CD4-positive, alpha-beta T cell (primary cell): ENCODE measurements at places on chromosomes 7 and 10.

DNA sequence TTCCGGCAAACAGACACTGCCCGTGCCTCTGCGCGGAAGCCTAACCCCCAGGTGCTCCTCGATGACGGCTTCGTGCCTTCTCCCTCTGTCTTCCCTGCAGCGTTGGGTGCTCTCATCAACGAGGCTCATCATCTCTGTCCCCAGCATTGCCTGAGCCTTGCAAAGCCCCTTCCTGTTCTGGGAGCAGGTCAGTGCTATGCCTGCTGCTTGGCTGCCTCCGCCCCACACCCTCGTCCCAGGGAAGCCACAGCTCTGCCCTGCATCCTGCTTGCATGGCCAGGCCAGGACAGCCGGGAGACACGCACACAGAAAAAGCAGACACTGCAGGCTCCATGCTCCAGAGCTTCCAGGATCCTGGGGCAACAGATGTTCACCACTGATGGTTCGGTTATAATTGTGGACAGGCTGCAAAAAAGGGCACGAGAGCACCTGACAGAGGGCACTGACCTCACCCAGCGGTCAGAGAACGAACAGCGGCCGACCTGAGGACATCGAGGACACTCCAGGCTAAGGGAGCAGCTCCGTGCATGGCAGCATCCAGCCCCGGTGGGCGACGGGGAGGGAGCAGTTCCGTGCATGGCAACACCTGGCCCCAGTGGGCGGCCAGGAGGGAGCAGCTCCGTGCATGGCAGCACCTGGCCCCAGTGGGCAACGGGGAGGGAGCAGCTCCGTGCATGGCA lies 265.5 kb downstream of the PTPRN2 start:
- no peak for DNase-seq

DNA sequence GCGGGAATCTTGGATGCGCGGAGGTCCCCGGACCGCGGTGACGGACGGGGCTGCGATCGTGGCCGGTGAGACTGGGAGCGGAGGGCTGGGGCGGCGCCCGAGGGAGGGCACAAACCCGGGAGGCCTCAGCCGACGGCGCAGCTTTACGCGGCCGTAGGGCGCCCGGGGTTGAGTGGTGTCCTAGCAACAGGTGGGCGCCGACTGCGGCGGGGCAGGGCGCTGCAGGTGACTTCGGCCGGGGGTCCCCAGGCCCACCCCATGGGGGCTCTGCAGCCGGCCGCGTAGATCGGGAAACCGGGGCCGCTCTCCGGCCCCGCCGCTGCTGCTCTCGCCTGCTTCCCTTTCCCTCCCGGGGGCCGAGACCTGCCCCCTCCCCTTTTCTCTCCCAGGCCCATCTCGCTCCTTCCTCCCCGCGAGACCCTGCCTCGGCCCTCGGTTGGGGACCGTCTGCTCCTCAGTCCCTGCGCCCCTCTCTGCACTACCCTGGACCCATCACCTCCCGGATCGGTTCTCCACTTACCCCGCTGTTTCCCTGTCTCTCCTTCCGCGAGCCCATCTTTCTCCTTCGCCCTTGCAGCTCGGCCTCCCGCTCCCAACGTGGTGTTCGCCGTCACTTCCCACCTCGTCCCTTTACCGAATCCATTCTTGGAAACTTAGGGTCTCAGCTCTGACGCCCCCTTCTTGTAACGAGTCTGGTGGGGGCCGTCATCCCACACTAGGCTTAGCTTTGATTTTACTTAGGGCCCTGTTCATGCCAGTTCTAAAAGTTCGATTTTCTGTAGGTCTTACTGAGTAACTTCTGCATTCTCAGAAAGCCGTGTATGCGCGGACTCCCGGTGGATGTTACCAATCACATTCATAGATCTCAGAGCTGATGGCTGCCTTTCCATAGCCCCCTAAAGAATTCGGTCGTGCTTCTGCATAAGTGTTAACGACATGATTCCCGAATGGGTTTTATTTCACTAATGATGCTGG lies 18.5 kb upstream of the ACBD5 start:
- no peak for DNase-seq

DNA sequence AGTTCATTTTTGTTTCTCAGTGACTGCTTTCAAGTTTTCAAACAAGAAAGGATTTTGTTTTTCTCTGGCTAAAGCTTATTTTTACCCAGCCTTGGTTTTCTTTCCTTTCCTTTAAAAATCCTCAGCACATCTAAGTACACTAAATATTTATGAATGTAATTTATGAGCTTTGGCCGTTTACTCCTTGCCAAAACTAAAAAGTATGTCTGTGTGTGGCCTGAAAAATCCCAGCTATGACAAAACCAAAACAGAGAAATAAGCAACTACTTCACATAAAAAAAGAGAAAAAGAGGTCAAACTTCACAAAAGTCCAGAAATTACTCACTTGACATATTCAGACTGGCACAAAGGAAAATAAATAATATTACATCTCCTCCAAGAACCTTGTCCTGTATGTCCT lies 365.1 kb upstream of the NFE2L3 start:
- DNase-seq: no peak

- DNase-seq: no peak
Measured at GRCh38 chr10:81036257-81036656, 498.6 kb downstream of the SH2D4B start.

DNA sequence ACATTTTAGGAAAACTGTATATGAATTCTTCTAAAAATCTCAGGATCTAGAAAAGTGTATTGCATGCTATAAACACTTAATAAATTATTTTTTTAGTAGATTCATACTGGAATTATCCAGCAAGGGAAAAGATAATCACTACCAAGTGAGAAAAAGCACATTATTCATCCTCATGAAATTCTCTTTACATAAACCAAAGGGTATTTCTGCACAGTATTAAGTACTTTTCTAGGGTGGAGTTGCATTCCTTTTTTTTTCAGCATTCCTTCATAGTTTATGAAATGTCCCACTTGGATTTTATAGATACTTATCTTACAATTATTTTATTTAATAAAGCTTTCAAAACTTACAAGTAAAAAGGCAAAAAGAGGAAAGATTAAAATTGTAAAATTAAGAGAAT lies 403.3 kb downstream of the HGF start:
- no peak for DNase-seq

DNA sequence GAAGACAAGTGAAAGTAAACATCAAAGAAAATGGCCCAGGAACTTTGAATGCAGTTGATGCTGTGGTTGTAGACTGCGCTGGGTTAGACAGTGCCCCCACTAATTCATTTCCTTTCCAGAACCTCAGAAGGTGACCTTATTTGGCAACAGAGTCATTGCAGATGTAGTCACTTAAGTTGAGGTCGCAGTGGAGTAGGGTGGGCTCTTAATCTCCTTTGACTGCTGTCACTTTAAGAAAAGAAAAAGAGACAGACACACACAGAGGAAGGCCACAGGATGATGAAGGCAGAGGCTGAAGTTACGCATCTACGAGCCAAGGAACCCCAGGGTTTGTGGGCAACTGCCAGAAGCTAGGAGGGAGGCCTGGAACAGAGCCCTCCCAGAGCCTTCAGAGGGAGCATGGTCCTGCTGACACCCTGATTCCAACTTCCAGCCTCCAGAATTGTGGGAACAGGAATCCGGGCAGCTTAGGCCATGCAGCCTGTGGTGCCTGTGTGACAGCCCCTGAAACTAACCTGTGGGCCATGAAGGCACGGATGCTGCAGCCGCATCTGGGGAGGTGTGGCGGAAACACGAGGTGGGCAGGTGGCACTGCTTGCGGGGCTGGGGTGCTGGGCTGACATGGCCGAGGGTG lies 107.6 kb downstream of the PRKAG2 start:
- DNase-seq: peak; percentile 15

- DNase-seq: no peak
Measured at GRCh38 chr7:29145553-29146056, 732 bp downstream of the CPVL start.

DNA sequence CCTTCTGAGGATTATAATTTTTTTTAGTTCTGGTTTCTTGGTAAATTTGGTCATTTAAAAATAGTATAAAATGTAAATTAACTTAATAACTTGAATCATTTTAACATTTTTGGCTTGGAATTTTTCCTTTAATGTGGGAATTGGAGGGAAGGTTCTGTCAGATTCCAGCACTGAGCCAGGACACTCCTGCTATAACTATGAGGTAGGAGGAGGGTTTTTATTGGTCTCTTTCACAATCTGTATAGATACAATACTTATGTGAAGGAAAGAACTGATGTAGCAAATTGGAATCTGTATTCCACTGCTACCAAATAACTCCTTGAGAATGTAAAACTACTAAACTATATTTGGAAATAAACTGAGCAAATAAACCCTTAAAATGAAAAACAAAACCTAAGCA lies 3.2 kb downstream of the PRKG1 start:
- DNase-seq: no peak

DNA sequence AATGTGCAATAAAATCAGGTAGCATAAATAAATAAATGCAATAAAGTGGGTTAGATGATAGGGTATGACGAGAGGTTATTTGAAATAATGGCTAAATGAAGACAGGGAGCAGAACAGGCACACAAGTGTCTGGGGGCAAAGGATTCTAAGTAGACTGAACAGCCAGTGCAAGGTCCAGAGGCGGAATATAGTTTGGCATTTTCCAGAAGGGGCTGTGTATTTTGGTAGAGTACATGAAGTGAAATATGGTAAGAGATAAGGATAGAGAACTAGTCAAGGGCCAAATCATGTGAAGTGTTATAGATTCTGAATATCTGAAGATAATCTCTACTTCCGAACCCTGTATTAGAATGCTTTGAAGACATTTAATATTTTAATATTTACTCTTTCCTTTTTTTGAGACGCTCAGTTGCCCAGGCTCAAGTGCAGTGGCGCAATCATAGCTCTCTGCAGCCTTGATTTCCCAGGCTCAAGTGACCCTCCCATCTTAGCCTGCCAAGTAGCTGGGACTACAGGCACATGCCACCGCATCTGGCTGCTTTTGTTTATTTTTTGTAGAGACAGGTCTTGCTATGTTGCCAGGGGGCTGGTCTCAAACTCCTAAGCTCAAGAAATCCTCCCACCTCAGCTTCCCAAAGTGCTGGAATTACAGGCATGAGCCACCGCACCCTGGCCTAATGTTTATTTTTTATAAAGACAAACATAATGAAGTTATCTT lies 44.4 kb upstream of the CD36 start:
- DNase-seq: no peak
